ENCODE measurements at places on chromosomes 4 and X. TPM values are rescaled to one million over a fixed set of nuclear protein-coding genes. Genes with fewer than 3 reads are reported as not detected.

Gene KIF4A
- 19.4 TPM for total RNA-seq

Gene CCKAR
- total RNA-seq, result not detected

Gene WAS
- 99.0 TPM for total RNA-seq

Gene ZNF630
- 0.33 TPM for total RNA-seq

Gene MID2
- total RNA-seq, result 4.5 TPM

Gene NRK
- total RNA-seq, result not detected

Gene MAGED1
- total RNA-seq, result 41.6 TPM

Gene MND1
- 18.8 TPM for total RNA-seq

Gene SEPSECS
- total RNA-seq, result 13.2 TPM

Gene UGT2B15
- total RNA-seq, result not detected

Gene SAT1
- 59.9 TPM for total RNA-seq

Gene SUPT20HL2
- 0.09 TPM for total RNA-seq

Gene CDKL2
- total RNA-seq, result not detected

Gene GSX2
- total RNA-seq, result not detected

Gene CT47B1
- not detected for total RNA-seq

Gene RTL5
- 0.21 TPM for total RNA-seq

Gene SPIN2A
- total RNA-seq, result 1.0 TPM

Gene FAM9B
- not detected for total RNA-seq

Gene CSAG2
- total RNA-seq, result not detected

Gene ITIH6
- total RNA-seq, result not detected

Gene SYN1
- 0.49 TPM for total RNA-seq

Gene SYP
- 5.3 TPM for total RNA-seq

Gene XIAP
- total RNA-seq, result 34.7 TPM

Gene JCHAIN
- total RNA-seq, result not detected

Gene ERCC6L
- 8.3 TPM for total RNA-seq

Gene DCX
- not detected for total RNA-seq

Gene GPR50
- total RNA-seq, result not detected

Gene HSD17B11
- total RNA-seq, result 13.0 TPM

Gene ANTXR2
- 10.6 TPM for total RNA-seq

Gene PASD1
- total RNA-seq, result not detected

Gene TLR6
- total RNA-seq, result 1.1 TPM

Gene YIPF6
- total RNA-seq, result 21.8 TPM

Gene UGT2B11
- not detected for total RNA-seq

Gene IL2RG
- total RNA-seq, result 337 TPM

Gene TMEM175
- total RNA-seq, result 12.7 TPM

Gene FAM149A
- 0.33 TPM for total RNA-seq

Gene IL13RA2
- not detected for total RNA-seq

Gene XAGE1A
- total RNA-seq, result not detected

Gene USP17L21
- total RNA-seq, result not detected

Gene TECRL
- total RNA-seq, result not detected

Gene PCYT1B
- 0.14 TPM for total RNA-seq

Gene TTC29
- not detected for total RNA-seq

Gene GABRB1
- total RNA-seq, result not detected

Gene PWWP3B
- not detected for total RNA-seq

Gene DCAF16
- 47.1 TPM for total RNA-seq

Gene CXorf49
- total RNA-seq, result not detected

Gene GUCY1A1
- total RNA-seq, result not detected

Gene NDP
- total RNA-seq, result not detected

Gene TREX2
- total RNA-seq, result 1.1 TPM

Gene OCRL
- 3.8 TPM for total RNA-seq

Gene TMEM31
- not detected for total RNA-seq

Gene SPANXB1
- total RNA-seq, result not detected

Gene SRPX2
- total RNA-seq, result not detected

Gene ETDB
- total RNA-seq, result not detected

Gene DGKK
- not detected for total RNA-seq

Gene NAT8L
- 7.3 TPM for total RNA-seq

Gene TXK
- 7.6 TPM for total RNA-seq

Gene PAK3
- total RNA-seq, result 0.30 TPM

Gene UVSSA
- total RNA-seq, result 28.4 TPM

Gene ADAMTS3
- not detected for total RNA-seq
